ENCODE measurements at places on chromosomes 1 and 21.

GRCh38 chr21:44932408-44933181, 7.2 kb upstream of the SLX9 start:
- DNase-seq = peak; percentile 65

DNA sequence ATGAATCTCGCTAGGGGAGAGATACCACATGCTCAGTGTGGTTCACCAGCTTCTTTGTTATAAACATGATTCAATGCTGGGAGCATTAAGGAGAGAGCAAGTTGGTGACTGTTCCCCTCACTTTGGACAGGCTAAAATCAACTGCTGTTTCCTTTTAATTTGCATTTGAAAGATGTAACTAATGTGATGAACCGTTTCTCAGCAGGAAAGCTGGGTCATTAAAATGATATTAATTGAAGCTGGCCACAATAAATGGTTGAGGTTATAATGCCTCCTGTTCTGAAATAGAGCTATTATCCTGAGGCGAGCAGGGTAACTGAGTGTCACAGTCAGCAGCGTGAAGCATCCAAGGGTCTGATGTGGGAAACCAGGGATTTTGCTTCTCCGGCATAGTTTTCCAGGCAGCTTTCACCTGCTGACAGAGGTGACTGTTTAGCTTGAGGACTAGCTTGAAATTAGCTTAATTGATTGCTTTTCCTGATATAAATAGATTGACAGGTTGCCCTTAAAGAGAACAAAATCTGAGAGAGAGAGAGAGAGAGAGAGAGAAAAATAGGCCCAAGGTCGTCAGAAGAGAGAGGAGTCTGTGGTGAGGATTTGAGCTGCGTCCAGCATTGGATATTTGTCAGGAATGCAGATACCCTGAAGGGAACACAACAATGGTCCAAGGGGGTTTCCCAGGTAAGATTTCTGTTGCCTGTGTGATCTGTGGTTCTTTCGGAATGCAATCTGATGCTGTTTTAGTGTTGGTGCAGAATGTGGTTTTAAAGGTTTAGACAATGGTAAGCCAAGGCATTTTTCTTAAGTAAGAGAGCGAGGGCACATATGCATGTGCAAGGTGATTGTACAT, 209.7 kb downstream of the PATJ start:
- no peak for DNase-seq

DNA sequence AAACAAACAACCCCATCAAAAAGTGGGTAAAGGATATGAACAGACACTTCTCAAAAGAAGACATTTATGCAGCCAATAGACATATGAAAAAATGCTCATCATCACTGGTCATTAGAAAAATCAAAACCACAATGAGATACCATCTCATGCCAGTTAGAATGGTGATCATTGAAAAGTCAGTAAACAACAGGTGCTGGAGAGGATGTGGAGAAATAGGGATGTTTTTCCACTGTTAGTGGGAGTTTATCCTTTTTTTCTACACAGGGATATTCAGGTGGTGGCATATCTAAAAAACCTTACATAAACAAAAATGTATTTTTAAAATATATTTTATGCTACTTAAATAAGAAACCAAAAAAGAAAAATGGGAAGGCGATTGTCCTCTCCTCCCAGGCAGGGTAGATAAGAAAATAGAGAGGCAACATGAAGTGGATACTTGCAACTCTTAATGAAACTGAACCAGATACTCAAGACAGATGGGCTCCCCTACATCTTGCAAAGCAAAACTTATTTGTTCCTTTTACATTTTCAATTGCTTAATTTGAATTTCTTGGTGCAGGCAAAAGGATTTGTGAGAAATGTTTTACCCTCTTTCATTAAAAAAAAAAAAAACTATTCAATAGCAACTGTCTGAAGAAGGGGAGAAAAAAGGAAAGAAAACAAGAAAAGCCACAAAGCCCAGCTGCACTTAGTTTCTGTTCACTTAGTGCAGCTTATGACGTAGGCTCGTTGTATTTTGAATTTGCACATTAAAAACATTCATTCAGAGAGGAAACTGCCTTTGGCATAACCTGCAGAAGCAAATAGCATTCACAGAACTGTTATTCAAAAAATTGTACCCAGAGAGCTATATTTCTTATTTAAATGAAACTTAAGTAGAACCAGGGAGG, 36.9 kb upstream of the RGS1 start:
- no peak for DNase-seq

DNA sequence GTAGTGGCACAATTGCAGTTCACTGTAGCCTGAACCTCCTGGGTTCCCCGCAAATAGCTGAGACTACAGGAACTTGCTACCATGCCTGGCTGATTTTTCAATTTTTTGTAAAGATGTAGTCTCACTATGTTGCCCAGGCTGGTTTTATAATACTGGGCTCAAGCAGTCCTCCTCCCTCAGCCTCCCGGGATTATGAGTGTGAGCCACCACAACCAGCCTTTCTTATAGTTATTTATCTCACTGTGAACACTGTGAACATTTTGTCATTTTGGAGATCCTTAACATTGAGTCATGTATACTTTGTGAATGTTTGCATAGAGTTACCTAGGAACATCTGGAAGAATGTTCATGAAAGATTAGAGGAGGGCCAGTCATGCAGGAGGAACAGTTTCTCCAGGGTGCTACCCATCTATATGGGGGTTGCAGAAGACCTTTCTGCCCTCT, 127.1 kb upstream of the CACYBP start:
- no peak for DNase-seq

DNA sequence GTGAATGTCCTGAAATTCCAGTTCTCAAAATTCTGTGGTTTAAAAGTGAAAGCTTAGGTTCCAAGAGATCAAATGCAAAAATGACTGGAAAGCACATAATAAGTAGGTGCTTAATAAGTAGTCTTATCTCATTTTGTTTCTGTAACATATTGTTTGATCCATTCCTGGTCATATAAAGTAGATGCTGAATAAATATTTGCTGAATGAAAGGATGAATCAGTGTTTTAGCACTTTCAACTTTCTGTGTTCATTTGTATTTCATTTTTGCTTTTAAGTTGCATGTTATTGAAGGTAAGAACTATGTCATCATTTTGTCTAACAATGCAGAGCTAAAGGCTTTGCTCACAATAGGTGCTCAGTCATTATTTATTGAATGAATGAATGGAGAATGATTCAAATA, 6.3 kb downstream of the MAST2 start:
- no peak for DNase-seq

- DNase-seq = no peak
Observed at GRCh38 chr1:168280296-168280927, at the start of gene TBX19. TBX19 (plus strand) TSS chr1:168280877; CDS start chr1:168281091, 214 bp downstream.

DNA sequence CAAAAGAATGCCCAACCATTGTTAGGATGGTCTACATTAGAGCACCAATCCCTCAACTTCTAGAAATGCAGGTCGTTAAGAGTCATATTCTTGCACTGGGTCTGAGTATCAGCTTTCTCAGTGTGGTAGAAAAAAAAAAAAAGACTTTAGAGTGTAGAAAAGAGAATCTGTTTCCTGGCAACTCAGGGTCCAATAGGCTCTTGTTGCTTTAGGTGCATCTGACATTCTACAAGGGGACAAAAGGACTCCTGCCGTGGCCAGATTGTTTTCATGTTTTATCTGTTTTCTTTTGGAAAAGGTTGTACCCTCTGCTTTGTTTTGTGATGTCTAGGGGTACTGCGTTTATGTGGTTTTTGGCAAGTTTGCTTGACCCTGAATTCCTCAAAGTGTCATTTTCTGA, 105.4 kb upstream of the KCNK2 start:
- no peak for DNase-seq

DNA sequence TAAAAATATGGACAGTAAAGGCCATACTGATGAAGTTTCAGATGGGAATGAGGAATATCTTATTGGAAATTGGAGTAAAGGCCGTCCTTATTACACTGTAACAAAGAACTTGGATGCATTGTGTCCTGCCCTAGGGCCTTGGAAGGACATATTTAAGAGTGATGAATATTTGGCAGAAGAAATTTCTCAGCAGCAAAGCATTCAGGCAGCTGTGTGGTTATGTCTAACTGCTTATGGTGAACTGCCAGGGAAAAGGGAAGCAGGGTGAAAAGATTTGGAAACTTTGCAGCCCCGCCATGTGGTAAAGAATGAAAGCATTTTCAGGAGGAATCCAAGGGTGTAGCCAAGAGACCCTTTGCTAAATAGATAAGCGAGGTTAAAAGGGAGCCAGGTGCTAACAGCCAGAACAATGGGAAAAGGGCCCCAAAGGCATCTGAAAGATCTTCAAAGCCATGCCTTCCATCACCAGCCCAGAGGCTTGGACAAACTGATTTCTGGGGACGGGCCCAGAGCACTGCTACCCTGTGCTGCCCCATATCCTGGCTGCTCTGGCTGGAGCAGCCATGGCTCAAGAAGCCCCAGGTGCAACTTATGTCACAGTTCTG, 200.0 kb downstream of the PTPRU start:
- no peak for DNase-seq

- peak; percentile 14 for DNase-seq
Observed at GRCh38 chr1:156356262-156356874, 12.6 kb upstream of the RHBG start.

DNA sequence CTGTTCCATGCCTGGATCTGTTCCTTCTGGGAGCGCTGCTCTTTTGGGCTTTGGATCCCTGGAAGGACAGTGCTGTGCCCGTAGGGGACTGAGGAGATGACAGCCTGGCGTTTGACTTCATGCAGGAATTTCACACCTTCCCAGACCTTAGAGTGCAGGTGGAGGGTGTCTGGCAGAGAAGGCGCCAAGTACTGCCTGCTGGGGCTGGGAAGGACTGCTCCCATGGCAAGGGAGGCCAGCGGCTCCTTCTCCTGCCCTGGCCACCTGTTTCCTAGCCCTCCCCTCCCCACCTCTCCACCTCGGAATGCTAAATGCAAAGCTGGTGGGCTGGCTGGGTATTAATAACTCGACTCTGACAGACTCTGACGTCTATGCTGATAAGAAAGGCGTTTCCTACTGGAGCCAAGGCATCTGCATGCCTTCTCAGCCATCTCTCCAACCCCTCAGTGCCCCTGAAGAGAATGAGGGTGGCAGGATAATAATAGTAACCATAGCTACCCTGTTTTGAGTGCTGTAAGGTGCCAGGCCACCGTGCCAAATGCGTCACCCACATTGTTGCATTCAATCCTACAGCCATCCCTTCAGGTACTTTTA, 17.5 kb upstream of the PDIK1L start:
- no peak for DNase-seq

- no peak for DNase-seq
Observed at GRCh38 chr1:214044438-214045214, 56.9 kb downstream of the PROX1 start.

DNA sequence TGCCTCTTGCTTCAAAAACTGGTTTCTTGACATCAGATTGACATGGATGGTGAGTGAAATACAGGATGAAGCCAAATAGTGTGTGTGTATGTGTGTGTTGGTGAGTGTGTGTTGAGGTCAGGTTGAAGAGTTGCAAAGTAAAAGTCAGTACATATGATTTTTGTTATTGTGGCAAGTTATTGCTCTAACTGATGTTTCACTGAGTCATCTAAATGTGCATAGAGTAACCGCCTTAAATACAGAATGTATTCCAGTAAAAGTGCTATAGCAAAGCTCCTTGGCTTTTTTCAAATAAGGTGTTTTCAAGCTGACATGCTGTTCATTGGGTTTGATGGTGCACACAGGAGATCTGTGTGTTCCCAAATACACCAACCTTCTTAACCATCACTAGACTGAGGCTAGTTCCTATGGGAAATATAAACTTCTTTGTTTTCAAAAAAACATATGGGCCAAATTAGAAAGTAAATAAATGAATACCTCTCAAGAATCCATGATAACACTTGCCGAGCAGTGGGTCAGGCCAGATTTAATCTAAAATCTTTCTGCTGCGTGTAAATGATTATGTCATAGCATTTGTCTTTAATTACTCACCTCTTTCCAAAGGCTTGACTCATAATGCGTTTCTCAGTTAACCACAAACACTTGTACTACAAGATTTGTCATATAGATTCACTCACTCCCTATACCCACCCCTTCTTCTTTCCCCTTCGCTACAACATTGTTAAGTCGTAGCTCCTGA, 151.1 kb downstream of the LYPLAL1 start:
- peak; percentile 18 for DNase-seq

- no peak for DNase-seq
Observed at GRCh38 chr1:93963585-93963984, 54.4 kb upstream of the GCLM start.

- DNase-seq = peak; percentile 17
Observed at GRCh38 chr1:9942399-9942938, 722 bp downstream of the LZIC start.

- DNase-seq = no peak
Observed at GRCh38 chr1:34776911-34777310, 4.1 kb upstream of the GJB3 start.

DNA sequence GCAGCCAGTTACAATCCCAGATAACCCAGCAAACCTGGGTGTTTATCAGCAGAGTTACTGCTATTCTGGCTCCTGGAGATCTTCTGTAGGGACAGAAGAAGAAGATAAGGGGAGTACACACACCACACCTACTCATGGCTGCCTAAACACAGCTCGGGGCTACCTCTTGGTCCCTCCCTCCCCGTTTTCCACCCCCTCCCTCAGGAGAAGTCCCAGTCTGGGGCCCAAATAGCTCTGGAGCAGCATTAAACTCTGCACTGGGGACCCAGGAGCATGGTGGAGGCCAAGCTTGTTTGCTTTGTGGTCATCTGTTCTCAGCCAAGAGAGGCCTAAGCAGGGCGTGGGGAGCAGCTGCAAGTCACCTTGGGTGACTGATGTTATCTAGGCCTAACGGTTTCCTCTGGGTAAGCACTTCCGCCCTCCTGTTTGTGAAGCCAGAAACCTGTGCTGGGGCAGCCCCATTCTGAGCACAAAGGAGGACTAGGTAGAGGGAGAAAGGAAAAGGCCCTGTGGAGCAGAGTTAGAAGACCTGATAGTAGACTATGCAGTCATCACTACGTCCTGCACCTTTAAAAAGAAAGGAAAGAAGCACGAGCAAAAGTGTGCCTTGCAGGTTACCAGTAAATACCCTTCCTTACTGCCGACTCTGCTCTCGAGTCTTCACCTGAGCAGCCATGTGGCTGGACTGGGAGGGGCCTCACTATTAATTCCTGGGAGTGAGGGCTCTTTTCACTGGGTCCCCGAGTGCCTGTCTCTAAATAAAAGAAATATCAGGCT, 2.0 kb upstream of the RCSD1 start:
- DNase-seq = peak; percentile 85

Measured in activated CD4-positive, alpha-beta T cell treated with anti-CD3 and anti-CD28 coated beads for 48 hours (primary cell).